ENCODE measurements at places on chromosomes 6 and 20. TPM values are rescaled to one million over a fixed set of nuclear protein-coding genes. Genes with fewer than 3 reads are reported as not detected.
A peak's percentile ranks its signal among the peaks of the same experiment; 100 is the strongest.

DNA sequence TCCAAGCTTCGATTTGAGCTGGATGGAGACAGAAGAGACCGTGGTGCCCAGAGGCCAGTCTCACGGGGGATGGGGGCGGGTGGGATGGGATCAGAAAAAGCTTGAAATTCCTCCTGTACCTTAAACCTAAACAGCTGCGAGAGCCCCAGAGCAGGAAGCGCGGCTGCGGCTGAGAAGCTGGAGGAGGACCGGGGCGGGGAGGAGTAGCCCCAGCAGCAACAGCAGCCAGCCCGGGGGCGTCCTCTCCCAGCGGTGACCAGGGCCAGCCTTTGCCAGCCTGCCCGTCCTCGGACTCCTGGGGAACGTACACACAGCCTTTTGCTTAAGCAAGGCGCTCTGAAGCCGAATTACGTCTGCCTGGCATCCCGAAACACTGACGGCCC is 17.4 kb upstream of the PRDM13 start:
- DNase-seq: no peak

PARD6B gene
- total RNA-seq: 31.1 TPM

HAO1 gene
- total RNA-seq: not detected

PLCB4 gene
- 15.3 TPM for total RNA-seq

DNA sequence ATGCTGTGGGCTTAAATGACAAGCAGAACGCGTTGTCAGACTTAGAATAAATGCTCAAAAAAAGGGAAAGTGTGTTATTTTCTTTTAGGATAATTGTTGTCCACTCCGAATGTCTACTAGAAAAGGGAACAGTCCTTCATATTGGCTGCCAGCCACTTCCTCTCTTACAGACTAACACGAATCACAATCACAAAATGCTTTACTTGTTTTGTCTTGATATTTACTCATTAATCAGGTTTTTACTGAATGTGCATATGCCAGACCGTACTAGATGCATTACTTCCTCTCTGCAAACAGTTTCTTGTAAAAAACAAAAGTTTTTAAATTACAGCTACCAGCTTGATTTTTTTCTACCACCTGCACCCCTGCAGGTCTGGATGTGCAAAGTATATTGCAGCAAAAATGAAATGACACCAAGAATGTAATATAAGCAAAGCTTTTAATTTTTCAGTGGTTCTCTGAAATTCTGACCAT is 821 bp downstream of the DHX35 start:
- DNase-seq: no peak

- DNase-seq: no peak
Observed at GRCh38 chr6:7104752-7105151, 3.0 kb upstream of the RREB1 start.

AHCY gene
- 350 TPM for total RNA-seq

DNA sequence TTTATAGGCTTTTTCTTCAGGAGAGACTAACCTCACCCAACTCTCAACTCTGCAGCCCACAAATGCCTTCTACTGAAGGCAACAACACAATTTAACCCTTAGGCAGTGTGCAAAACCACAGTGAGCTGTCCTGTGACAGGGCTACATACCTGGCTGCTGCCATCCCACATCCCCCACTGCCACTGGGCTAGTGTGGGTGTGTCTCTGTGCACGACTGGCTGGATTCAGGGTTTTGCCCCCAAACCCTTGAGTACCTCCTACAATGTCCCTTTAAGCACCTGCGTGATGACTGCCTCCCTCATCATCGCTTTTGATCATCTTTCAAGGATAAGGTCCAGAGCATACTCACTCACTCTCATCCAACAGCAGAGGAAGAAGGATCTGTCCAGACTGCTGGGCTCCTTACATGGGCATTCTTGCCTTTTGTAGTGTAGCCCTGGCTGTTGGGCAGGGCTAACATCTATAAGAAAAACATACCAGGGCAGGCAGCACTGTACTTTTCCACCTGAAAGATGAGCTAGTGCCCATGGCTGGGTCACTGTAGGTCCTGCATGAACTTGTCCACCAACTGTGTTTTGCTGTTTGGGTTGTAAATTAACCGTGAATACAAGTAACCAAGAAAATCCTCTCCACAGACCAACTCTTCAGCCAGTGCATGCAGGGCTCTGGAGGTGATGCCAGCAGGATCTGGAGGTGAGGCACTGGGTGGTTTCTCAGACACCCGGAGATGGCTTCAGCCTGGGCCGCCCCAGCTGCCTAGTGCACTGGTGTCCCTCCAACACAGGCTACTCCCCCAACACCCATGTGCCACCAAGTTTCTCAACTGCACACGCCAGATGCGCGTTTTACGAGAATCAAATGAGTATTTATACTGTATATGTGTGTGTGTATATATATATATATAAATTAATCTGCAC is 45.2 kb downstream of the PLCG1 start:
- peak; percentile 29 for DNase-seq

POM121L2 gene
- total RNA-seq: 0.27 TPM

GRCh38 chr6:118864341-118865099 is 29.4 kb upstream of the ASF1A start:
- DNase-seq: no peak

SOBP gene
- total RNA-seq: 1.4 TPM

NFKBIE gene
- 7.2 TPM for total RNA-seq

MLIP gene
- total RNA-seq: not detected

DNA sequence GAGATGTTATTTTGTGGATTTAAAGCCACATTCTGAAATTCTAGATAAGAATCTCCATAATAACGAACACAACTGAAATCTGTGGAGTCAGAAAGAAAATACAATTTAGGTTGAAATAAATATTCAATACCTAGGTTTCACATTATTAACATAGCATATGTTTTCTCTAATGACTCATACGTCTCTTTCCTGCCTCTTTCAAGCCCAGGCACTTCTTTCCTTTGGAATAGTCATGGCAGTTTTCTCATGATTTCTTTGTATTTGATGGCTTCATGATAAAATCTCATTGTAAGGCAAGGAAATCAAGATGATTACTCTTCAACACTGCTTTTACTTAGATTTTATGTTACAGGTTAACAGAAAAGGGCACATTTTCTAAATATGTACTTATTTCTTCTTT is 803.7 kb downstream of the PHF3 start:
- no peak for DNase-seq

DNA sequence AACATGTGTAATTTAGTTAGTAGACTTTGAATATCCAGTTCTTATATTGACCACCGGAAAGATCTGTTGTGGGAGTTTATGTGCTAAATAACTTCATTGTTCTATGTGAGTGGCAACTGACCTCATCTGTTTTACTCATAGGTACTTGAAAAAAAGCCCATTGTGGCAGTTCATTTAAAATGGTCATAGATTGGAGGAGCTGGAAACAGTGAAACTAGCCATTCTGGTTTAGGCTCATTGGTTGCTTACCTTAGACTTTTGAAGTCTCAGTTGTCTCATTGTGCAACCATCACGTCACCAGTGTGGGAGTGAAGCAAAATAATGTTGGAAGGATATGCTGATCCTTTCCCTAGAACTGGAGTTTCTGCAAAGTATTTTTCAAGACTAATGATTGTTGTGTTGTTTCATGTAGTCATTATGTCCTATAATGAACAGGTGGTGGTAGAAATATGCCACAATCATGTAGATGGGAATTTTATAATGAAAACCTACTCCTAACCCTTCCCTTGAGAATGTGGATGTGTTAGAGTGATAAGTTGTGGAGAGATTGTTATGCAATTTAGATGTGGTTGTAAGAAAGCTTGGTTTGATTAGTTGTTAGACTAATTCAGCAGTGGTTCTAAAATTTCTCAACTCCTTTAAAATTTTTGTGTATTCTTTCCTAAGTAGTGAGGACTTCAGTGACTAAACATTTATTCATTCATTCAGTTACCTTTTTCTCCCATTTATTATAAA is 18.3 kb downstream of the DSP start:
- DNase-seq: no peak

DNA sequence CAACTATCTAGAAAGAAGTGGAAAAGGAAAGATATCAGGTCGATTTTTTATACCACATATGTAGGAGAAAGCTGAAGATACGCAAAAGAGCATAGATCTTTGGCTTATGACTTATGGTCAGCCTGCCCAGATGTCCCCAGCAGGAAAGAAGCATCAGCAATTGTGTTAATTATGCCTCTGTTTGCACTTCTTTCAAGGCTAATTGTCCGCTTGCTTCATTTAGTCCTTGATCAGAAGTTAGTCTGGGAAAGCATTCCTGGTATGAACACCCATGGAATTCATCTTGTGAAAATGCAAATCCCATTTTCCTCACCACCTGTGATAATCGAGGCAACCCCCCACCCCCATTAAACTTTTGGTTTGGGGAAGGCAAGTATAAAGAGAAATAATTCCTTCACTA is 62.8 kb downstream of the ATP9A start:
- no peak for DNase-seq

DNA sequence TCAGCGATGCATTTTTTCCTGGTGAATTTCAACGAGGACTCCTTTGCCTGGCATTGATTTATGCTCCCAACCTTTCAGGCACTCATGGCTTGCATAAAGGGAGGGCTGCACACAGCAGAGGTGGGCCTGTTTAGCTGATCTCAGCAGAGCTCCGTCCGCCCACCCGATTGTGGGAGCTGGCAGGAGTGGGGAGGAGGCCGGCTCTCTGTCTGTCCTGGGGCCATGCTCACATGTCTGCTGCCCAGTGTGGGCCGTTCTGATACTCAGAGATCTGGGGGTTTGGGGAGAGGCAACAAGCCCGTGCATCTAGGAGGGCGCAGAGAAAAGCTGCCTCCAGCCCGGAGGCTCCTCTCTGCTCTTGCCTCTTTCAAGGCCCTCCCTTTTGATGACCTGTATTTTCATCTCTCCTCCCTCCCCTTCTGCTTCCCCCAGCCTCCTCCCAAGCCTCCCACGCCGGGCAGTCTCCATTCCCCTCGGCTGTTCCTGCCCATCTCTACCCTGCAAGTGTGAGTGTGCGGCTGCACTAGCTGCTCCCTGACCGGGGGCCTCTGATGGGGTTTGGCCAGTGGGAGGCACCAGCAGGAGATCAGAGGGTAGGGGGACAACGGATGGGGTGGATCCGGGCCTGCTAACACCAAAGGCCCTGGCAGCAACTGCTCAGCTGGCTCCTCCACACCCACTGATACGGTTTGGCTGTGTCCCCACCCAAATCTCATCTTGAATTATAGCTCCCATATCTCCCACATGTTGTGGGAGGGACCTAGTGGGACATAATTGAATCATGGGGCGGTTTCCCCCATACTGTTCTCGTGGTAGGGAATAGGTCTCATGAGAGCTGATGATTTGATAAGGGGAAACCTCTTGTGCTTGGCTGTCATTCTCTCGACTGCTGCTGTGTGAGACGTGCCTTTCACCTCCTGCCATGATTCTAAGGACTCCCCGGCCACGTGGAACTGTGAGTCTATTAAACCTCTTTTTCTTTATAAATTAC is 39.6 kb upstream of the MLN start:
- no peak for DNase-seq

ZSCAN16 gene
- 7.4 TPM for total RNA-seq

DNA sequence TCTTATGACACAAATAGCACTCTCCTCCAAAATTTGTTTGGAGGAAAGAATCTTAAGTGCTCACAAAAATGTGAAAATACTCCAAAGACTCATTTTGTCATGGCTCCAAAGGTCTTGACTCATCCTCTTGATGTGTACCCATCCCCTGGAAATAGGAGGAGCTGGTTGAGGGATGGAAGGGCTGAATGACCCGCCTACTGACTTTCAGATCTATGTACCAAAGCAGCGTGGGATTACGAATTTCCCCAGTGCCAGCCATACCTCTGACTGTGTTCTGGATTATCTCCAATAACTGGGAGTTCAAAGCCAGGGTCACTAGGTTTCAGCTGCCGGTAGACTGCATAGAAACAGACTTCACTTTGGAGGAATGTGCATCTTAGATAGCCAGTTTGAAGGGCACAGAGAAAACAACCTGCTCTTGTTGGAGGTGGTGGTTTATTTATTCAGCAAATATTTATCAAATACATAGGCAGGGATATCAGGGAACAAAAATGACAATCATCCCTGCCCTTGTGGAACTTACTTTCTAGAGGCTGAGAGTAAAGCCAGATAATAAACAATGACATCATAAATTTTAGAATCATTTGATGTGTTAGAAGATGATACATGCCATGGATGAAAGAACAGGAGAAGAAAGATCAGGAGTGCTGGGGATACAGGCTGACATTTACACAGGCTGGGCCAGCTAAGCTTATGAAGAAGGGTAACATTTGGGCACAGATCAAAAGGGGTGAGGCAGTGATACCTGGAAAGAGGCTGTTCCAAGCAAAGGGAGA is 246.6 kb downstream of the TBXT start:
- no peak for DNase-seq

DNA sequence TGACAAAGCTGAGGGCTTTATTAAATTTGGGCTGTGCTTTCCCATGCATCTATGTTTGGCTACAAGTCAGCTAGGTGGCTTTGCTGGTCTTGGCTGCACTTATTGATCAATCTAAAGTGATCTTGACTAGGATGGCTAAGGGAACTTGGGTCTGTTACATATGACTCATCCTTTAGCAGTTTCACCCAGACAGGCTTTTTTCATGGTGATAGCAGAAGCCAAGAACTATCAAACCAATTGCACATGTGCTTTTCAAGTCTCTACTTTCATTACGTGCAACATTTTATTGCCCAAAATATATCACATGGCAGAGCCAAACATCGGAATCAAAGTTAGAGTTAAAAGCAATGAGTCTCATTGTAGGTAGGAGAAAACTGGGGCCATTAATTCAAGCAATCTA is 626.3 kb downstream of the TENT5A start:
- DNase-seq: no peak

- peak; percentile 51 for DNase-seq
Observed at GRCh38 chr6:145815309-145816274, 997 bp upstream of the FBXO30 start.

PKIG gene
- total RNA-seq: 56.4 TPM

DNA sequence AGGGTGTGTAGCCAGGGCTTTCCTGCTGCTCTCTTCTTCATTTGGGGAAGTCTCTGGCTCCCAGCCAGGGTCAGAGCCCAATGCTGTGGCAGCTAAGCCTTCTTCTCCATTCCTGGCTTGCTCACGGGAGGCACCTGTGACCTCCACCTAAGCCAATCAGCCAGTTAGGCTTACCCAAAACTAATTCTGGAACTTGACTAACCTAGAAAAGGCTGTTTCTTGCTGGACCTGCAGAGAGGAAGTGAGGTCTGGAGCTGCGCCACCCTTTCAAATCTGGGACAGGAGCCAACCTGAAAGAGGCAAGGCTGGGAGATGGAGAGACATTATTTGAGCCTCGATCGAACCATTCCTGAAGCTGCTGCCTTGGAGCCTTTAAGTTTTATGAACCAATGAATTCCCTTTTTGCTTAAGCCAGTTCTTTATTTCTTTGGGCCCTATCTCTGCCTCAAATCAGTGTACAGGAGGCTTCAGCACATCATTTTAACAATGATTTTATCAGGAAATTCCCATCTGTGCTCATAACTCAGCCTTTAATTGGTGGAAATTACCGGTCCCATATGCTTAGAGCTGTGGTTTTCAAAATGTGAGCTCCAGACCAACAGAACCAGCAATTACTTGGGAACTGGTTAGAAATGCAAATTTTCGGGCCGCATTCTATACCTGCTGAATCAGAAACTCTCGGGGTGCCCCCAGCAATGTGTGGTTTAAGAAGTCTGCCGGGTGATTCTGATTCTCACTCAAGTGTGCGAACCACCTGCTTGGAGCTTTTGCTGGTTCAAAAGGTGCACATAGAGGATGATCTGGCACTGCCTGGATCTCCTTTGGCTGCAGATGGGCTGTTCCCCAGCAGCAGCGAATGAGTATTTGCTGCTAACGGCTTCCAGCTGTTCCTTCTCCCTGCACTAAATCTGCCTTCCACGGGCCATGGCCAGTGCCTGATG is 97.4 kb upstream of the RNF24 start:
- DNase-seq: no peak
